ENCODE measurements at places on chromosomes 7 and 10.

DNA sequence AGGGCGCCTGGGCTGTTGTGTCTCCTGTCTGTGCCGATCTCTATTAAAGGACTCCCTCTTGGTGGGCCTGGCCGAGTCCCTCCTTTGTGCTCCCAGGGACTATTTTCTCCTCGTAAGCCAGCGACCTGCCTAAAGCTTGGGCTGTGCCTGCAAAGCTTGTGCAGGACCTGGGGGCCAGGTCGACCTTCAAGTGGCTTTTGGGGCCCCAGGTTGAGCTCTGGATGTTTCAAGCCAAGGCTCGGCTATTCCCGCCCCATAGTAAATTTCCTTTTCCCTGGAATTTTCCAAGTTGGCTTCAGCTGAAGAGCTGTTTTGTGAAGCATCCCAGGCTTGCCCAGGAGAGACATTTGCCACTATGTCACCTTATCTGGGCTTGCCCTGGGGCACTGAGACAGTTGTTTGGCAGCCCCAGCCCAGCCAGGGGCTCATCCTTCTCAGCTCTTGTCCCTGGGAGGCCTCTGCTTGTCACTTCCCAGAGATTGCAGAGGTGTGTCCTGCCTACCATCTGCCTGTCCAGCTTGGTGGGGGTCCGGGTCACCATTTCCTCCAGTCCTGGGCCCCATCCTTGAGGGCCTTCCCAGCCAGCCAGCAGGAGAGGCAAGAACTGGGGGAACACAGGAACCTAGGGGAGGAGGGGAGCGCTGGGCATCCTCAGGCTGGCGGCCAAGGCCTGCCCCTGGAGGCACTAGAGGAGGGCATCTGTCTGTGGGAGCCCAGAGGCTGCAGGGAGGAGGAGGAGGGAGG is 20.2 kb downstream of the ZMIZ2 start:
- no peak for DNase-seq

DNA sequence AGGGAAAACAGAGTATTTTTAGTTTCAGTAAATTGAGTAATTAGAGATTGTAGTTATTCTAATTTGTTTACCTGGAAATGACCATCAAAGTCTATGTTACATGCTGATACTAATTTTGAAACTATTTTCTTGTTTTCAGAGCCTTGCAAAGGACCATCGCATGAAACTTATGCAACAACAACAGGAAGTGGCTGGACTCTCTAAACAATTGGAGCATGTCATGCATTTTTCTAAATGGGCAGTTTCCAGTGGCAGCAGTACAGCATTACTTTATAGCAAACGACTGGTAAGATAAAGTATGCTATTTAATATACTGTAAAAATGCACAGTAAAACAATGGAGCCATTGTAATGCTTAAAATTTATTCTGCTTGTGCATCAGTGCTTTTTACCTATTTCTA is 78.5 kb downstream of the TRIM24 start:
- DNase-seq, result no peak

GRCh38 chr7:32479574-32480200 is 10.5 kb downstream of the LSM5 start:
- peak; percentile 75 for DNase-seq

DNA sequence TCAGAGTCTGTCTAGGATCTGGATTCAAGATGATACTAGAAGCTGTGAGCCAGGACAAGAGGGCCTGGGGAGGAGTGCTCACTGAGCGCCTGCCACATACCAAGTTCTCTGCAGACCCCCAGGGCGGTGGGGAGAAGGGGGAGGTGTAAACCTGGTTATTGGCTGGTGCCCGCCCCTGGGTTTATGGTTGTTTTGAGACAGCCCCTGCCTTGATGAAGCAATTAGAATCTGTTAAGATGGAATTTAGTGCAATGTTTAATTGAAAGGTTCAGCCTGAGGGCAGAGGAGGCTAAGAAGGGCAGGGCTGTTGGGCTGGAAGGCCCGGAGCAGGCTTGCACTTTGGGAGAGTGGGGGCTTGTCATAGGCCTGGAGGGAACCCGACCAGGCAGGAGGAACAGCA is 42.7 kb downstream of the PRF1 start:
- no peak for DNase-seq

GRCh38 chr7:98619450-98620321 is 2.6 kb downstream of the NPTX2 start:
- peak; percentile 66 for DNase-seq

GRCh38 chr7:39247576-39247975 is 269.9 kb downstream of the POU6F2 start:
- no peak for DNase-seq

Data from GM23338 (cell line).